ENCODE measurements at places on chromosomes 5 and 9. TPM values are rescaled to one million over a fixed set of nuclear protein-coding genes. Genes with fewer than 3 reads are reported as not detected.

OR1Q1 gene
- not detected for total RNA-seq

C8G gene
- total RNA-seq = 3.9 TPM

MEGF10 gene
- not detected for total RNA-seq

DBN1 gene
- 15.0 TPM for total RNA-seq

FRMD3 gene
- total RNA-seq = 2.1 TPM

ZNF454 gene
- total RNA-seq = not detected

FSTL4 gene
- 0.75 TPM for total RNA-seq

GRCh38 chr9:124779368-124780059, 2.6 kb downstream of the OLFML2A start:
- no peak overlapping the region for H3K4me3 ChIP-seq
- H3K27ac ChIP-seq = no peak overlapping the region
- peaks cover 9% of the 10 kb centered on the region for H3K27me3 ChIP-seq
- H3K4me1 ChIP-seq = peaks cover 9% of the 10 kb centered on the region

DNA sequence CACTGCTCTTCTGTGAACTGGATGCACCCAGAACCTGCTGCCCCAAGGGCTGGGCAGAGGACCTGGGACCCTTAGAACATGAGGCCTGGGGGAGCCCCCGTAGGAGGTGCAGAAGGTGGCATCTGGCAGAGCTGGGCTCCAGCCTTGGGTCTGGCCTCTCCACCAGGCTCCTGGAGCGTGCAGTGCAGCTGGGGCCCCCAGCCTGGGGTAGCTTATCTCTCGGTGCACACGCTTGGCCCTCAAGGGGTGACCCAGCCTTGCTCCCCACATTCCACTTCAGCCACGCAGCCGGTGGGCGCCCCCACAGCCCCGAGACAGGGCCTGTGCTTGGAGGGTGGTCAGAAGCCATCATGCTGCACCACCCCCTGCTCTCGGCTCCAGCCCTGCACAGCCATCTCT, 5.6 kb upstream of the NR5A1 start:
- no peaks in the 10 kb centered on the region for H3K27me3 ChIP-seq
- no peak overlapping the region for H3K4me3 ChIP-seq
- H3K27ac ChIP-seq = no peak overlapping the region
- no peaks in the 10 kb centered on the region for H3K36me3 ChIP-seq

DNA sequence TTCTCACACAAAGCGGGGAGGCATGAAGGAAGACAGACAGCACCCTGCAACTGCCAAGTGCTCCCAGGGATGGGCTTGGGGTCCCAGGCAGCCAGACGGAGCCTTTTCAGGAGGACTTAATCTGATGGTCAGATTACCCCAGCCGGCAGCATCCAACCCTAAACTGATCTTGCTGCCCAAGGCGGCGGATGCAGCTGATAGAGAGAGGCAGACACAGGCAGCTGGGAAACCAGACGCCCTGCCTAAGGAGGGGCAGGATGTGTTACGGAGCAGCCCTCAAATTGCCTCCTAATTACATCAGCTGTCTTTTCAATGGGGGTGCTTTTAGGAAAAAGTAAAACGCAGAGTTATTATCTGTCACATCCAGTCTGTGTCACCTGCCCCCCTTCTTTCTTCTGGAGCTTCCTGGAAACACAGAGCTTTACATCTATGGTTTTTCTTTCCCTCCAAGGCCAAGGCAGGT, 190.9 kb upstream of the PANK3 start:
- H3K36me3 ChIP-seq = no peaks in the 10 kb centered on the region
- DNase-seq = no peak
- no peak overlapping the region for H3K27ac ChIP-seq
- H3K4me1 ChIP-seq = no peaks in the 10 kb centered on the region
- H3K27me3 ChIP-seq = no peaks in the 10 kb centered on the region

DNA sequence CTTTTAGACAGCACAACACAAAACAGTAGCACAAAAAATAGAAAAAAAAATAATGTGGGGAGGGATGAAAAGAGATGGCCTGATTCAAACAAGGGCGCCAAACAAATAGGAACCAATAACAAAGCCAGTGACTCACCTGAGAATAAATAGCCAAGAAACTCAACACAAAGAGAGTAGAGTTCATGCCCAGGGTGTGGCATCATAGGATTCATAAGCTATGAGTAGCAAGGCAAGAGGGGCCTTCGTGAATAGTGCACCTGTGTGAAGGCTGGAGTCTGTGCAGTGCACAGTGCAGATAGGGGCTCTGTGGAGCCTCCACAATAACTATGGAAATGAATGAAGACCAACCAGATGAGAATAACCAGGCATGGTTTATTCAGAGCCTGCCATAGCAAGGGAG, 541.7 kb downstream of the SPOCK1 start:
- no peaks in the 10 kb centered on the region for H3K4me1 ChIP-seq
- no peaks in the 10 kb centered on the region for H3K27me3 ChIP-seq
- no peaks in the 10 kb centered on the region for H3K36me3 ChIP-seq
- no peak overlapping the region for H3K27ac ChIP-seq
- H3K4me3 ChIP-seq = no peak overlapping the region

- peaks cover 16% of the 10 kb centered on the region for H3K4me1 ChIP-seq
- peaks cover 3% of the 10 kb centered on the region for H3K27me3 ChIP-seq
- no peak within 1 kb of the TSS for H3K27ac ChIP-seq
- H3K4me3 ChIP-seq = peak within 1 kb of the TSS; percentile 29
Observed at GRCh38 chr9:133163504-133164172, at the start of gene GBGT1. Gene GBGT1, minus strand, starts transcription at chr9:133163914. Its CDS starts 1,502 bp downstream, at chr9:133162412.

DNA sequence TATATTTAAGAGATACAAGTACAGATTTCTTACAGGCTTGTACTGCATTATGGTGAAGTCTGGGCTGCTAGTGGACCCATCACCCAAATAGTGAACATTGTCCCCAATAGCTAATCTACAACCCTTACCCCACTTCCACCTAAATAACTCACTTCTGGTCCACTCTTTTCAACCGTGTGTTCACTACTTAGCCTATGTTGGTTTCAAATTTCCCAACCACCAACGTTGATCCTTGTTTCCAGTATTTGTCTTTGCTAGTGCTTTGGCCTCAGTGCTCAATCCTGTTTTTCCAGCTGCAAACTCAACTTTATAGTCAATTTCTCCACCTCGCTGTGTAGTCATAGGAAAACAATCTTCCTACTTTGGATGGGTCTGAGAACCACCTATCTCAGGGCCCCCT, 45.3 kb upstream of the TTC39B start:
- H3K27me3 ChIP-seq = no peaks in the 10 kb centered on the region
- H3K4me1 ChIP-seq = no peaks in the 10 kb centered on the region
- no peak for DNase-seq
- no peak overlapping the region for H3K4me3 ChIP-seq
- no peaks in the 10 kb centered on the region for H3K36me3 ChIP-seq

- no peaks in the 10 kb centered on the region for H3K36me3 ChIP-seq
- DNase-seq = no peak
- no peak overlapping the region for H3K27ac ChIP-seq
- H3K27me3 ChIP-seq = no peaks in the 10 kb centered on the region
- H3K4me3 ChIP-seq = no peak overlapping the region
Observed at GRCh38 chr5:90386099-90386710, 23.4 kb downstream of the CETN3 start.

DNA sequence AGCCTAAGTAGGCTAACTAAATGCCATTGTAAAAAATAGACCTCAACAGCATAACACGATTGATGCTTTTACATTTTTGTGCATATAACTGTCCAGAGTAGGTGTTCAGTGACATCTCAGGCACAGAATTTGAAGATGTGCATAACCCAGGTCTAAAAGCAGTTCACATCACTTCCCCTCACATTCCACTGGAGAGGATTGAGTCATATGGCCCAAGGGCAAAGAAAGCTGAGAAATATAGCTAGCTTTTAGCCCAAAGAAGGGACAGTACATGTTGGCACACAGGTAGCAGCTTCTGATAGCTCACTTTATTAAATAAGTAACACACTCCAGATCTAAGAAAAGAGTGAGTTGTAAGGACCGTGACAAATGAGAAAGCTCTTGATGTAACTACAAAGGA, 2259.5 kb upstream of the WWC1 start:
- H3K4me1 ChIP-seq = no peaks in the 10 kb centered on the region
- H3K4me3 ChIP-seq = no peak overlapping the region
- no peak for DNase-seq

- H3K27me3 ChIP-seq = no peaks in the 10 kb centered on the region
- no peaks in the 10 kb centered on the region for H3K36me3 ChIP-seq
- DNase-seq = no peak
- H3K4me3 ChIP-seq = no peak overlapping the region
- peaks cover 14% of the 10 kb centered on the region for H3K4me1 ChIP-seq
- no peak overlapping the region for H3K27ac ChIP-seq
Observed at GRCh38 chr5:107542831-107543231, 127.9 kb downstream of the EFNA5 start.

DNA sequence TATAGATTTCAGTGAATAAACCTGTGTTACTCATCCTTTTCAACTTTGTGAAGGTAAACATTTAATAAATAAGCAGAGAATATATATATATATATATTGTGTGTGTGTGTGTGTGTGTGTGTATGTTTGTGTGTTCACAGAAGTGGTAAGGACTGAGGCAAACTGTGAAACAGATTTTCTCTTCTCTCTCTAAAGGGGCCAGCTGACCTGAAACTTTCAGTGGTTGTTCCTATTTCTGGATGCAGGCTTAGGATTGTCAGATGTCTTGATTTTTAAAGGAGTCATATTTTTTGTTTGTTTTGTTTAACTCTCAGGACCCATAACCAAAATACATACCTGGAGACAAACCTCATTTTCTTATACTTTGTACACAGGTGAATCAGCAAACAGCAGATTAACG, 714.9 kb upstream of the MEF2C start:
- no peak overlapping the region for H3K4me3 ChIP-seq
- H3K27me3 ChIP-seq = no peaks in the 10 kb centered on the region
- H3K4me1 ChIP-seq = no peaks in the 10 kb centered on the region
- no peak overlapping the region for H3K27ac ChIP-seq
- no peaks in the 10 kb centered on the region for H3K36me3 ChIP-seq

DNA sequence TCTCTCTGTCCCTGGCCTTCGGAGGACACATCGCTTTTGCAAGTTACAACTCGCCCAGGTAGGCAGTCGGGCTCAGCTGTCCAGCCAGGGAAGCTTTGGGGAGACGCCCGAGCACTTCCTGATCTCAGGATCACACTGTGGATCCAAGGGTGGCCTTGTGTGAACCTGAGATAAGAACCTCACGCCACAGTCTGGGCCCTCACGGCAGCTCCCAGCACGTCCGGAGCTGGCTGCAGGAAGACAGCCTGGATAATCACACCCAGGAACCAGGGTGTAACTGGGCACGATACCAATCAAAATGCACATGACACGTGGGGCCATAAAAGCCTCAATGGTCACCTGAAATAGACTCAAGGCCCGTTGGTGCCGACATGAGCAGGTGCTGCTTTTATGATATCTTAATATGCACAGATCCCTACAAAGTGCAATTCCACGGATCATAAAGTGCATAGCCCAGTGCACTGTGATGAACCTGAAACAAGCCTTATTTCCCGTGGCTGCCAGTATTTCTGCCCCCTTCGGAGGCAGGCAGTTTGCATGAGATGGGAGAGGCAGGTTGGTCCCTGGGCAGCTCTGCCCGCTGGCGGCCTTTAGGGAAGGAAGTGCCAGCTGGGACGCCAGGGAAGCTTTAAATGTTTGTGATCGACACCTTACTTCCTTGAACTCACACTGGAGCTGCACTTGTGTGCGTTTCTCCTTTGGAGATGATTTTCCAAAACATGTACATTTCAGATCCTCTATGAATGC, 14.5 kb downstream of the SLC6A18 start:
- no peaks in the 10 kb centered on the region for H3K36me3 ChIP-seq
- no peak overlapping the region for H3K4me3 ChIP-seq
- no peaks in the 10 kb centered on the region for H3K27me3 ChIP-seq

DNA sequence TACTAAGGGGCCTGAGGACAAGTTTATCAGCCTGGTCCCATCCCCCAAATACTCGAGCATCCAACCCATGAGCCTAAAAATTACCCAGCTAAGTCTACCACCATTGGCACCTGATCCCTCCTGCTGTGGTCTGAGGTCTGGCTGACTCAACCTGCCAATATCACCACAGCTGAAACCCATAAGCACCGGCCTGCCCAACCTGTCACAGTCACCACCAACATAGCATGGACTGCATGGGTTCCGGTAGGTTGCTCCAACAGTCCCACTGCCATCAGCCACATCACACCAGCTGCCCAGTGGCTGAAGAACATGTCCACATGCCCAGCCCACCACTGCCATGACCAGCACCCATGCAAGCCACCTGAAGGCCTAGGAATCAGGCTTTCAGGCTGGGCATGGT, 495.0 kb downstream of the PRELID2 start:
- H3K4me1 ChIP-seq = no peaks in the 10 kb centered on the region
- no peak overlapping the region for H3K27ac ChIP-seq
- H3K4me3 ChIP-seq = no peak overlapping the region
- DNase-seq = no peak
- H3K36me3 ChIP-seq = no peaks in the 10 kb centered on the region
- no peaks in the 10 kb centered on the region for H3K27me3 ChIP-seq

DNA sequence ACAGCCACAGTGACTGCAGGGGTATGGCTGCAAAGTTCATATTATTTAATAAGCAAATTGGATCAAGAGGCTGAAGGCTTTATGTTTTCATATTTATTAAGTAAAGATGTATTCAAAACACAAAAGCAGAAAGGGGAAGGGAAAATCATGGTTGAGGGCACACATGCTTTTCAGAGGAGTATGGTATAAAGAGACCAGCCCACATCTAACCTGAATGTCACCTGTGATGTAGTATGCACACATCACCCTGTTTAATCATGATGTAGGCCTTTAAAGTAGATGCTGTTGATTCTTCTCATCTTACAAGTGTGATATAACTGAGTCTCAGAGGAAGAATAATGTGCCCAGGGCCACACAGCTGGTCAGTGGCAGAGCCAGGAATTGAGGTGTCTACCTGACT, 211.8 kb downstream of the DCP2 start:
- DNase-seq = no peak
- H3K4me3 ChIP-seq = no peak overlapping the region
- H3K36me3 ChIP-seq = no peaks in the 10 kb centered on the region
- H3K27me3 ChIP-seq = no peaks in the 10 kb centered on the region

GRCh38 chr5:74120585-74120984, 494.6 kb downstream of the ARHGEF28 start:
- H3K27ac ChIP-seq = no peak overlapping the region
- DNase-seq = no peak
- H3K36me3 ChIP-seq = no peaks in the 10 kb centered on the region

DNA sequence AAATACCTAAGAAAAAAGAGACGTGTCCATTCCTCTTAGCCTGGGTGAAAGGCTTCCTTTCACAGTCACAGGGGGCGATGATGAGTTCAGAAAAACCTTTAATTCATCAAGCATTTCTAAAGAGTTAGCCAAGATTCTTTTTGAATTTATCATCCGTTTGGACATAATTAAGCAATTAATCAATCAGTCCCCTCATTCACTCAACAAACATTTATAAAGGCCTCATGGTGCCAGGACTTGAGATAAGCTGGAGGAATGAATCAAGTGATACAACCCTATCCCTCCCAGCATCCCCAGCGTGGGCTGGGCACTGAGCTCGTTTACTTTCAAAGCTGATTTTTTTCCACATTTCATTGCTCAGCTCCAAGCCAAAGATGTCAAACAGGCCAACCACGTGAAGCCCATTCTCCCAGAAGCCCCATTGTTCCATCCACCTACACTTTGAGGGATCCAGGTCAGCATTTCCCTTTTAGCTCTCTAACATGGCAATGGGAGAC, 140.5 kb downstream of the SLIT3 start:
- H3K36me3 ChIP-seq = no peaks in the 10 kb centered on the region
- no peak overlapping the region for H3K4me3 ChIP-seq
- no peaks in the 10 kb centered on the region for H3K27me3 ChIP-seq
- no peak for DNase-seq
- H3K27ac ChIP-seq = no peak overlapping the region
- no peaks in the 10 kb centered on the region for H3K4me1 ChIP-seq

Data from natural killer cell (primary cell).